Nucleus accumbens (tissue), 56 donors: ENCODE measurements at places on chromosomes 2 and 18.

DNA sequence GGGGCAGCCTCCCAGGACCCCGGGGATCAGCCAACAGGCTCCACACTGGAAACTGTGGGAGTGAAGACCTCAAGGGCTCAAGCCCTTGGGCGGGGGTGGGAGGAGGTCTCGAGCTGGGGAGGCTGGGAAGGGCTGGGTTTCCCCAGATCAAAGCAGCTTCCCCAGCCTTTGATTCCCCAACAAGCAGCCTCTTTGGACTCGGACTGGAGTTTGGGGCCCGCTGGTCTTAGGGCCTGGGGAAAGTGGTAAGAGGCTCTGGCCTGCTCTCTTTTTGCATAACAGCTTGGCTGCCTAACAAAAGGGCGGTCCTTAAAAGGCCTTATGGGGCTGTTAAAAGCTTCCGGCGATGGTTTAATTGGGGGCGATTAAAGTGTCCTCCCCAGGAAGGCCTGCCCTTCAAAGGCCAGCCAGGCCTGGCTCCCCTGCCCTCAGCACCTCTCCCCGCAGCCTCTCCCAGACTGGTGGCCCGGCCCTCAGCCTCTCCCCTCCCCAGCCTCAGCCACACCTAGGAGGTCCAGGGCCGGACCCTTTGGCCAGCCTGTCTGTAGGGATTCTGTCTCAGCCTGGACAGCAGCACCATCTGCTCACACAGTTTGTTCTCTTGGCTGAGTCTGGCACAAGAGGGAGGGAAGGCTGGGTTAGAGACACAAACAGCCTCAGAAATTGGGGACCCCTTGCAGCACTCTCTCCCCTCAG lies 39.6 kb downstream of the ZFP36L2 start:
- DNase-seq: no peak

DNA sequence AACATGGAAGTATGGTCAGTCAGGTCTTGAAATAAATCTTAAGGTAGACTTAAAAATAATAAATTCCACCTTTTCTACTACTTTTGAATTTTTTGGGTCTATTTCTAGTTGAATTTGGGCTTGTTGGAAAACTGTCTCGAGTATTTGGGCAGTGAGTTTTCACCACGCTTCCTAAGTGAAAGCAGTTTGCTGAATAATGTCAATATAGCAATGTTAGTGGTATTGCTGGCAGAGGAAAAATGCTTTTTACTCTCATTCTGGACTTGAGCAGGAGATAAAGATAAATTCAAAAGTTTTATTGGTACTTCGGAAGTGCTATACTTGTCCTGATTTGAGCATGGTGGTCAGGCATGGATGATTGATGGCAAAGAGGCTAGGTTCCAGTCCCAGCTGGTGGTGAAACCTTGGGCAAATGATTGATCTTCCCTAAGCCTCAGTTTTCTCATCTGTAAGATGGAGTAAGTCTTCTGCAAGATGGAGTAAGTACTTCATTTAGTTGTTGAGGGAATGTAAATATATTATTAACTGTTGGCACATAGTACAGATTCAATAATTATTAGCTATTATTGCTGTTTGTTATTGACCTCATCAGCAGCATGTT lies 503.5 kb upstream of the ZEB2 start:
- no peak for DNase-seq

DNA sequence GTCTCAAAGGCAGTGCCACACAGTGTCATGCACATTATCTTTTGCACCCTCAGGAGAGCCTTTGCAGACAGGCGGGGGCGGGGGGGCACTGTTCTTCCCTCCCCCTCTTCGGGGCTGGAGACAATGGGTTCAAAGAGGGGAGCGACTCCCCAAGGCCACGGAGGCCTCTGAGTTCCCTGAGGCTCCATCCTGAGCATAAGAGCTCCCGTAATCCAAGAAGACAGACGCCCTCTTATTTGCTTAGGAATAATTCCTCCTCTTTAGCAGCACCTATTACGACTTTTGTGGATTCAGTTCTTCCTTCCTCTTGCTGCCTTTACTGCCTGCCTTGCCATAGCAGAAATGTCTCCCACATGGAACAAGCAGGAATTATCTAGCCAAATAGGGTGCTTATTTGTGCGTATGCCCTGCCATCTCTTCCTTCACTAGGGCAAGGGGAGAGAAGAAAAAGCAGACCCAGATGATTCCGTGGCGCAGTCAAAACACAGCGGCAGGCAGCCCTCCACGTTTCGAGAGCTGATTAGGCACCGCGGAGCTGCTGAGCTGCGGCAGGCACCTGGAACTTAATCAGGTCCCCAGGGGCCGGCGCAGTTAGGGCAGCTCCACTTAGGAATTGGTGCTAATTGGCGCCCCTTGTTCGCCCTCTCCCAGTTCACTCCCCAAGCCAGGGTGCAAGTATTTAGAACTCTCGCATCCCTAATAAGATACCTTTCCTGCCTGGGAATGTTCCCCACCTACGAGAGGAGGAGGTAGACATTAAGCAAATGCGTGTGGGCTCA lies 233.4 kb upstream of the MYT1L start:
- DNase-seq: no peak

- DNase-seq: no peak
Observed at GRCh38 chr18:12741351-12741750, 38.5 kb downstream of the PSMG2 start.

DNA sequence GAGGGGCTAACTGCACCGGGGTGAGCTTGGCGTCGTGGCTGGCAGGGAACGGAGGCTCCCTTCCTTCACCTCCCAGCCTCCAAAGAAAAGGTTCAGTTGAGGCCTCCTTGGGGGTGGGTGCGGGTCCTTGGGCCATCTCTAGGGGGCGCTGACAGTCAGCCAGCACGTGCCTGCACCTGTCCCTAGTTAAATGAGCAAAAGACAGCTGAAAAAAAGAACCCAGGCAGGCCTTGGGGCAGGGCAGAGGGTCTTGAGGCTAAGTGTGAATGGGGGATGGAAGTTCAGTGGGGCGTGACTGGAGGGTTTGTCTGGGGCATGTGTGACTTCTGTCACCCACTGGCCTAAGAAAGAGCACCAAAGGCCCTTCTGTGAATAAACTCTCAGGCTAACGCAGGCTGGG lies 56.4 kb downstream of the ZFP36L2 start:
- DNase-seq: no peak
